ENCODE measurements at places on chromosomes 6 and 20.
A peak's percentile ranks its signal among the peaks of the same experiment; 100 is the strongest.

GRCh38 chr6:126764671-126765070 is 353.8 kb upstream of the RSPO3 start:
- DNase-seq, result no peak

DNA sequence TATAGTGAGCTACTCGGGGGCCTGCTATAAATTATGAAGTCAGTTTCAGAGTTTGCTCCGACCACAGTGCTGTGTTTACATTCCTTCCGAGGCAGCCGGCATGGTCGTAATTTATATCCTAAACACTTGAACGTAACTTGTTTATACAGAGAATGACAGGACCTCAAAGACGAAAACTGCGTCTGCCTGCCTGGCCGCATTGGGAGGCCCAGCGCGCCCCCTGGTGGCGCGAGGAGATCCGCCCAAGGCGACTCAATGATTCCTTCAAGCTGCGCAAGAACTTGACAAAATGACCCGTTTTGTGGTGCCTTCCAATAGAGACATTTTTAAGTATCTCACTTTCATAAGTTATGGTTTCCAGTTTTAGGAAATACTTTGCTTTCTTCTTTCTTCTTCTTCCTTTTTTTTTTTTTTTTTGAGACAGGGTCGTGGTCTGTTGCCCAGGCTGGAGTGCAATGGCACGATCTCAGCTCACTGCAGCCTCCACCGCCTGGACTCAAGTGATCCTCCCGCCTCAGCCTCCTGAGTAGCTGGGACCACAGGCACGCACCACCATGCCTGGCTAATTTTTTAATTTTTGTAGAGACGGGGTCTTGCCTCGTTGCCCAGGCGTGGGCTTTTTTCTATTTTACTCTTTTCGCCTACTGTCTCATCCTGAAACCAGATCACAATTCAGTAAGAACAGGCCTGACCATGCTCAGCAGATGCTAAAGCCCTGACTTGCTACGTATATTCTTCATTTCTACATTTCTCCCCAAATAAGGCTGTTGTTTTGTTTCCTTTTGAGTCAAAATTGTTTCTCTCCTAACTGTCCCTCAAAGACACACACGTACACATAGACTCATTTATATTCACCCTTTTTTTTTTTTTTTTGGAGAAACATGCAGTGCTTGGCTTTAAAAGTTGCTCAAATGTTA is 7.8 kb downstream of the FOXF2 start:
- peak; percentile 19 for DNase-seq

- no peak for DNase-seq
Observed at GRCh38 chr6:156058356-156058755, 602.7 kb upstream of the NOX3 start.

- DNase-seq, result no peak
Observed at GRCh38 chr20:56460459-56460858, 8.0 kb upstream of the RTF2 start.

DNA sequence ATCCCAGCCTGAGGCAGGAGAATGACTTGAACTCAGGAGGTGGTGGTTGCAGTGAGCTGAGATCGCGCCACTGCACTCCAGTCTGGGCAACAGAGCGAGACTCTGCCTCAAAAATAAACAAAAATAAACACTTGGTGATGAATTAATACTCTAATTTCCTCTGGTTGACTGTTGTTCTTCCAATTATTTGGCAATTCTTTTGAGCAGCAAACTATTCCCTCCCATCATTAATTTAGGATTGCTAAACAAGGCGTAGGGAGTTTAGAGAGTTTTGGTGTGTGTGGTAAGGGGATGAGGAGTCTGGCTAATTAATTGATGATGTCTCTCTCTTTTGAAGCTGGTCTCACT is 2.7 kb upstream of the ID1 start:
- no peak for DNase-seq

DNA sequence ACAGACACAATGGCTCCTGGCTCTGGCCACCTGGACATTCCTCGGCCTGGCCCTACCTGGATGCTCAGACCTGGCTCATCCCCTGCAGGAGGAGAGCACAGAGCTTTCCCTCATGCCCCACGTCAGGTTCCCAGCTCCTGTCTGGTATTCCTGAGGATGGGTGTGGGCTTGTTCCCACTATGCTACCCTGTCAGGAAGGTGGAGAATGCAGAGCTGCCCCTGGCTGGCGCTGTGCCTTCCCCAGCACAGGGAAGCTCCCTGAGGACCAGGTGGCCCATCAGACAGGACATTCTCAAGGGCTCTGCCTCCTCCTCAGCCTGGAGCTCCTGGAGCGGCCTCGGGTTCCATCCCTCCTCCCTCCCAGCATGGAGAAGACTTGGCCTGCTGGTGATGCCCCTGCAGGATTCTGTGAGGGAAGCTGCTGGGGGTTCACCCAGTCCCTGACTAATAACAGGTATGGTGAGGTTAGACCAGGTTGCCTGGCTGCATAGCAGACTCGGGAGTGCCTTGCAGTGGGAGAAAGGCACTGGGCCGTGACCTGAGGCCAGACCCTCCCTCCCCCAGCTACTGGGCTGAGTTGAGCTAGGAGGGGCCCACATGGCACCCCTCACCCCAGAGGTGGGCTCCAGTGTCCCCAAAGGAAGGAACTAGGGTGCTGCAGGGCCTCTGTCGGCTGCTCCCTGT is 156.0 kb upstream of the MLN start:
- DNase-seq, result no peak

DNA sequence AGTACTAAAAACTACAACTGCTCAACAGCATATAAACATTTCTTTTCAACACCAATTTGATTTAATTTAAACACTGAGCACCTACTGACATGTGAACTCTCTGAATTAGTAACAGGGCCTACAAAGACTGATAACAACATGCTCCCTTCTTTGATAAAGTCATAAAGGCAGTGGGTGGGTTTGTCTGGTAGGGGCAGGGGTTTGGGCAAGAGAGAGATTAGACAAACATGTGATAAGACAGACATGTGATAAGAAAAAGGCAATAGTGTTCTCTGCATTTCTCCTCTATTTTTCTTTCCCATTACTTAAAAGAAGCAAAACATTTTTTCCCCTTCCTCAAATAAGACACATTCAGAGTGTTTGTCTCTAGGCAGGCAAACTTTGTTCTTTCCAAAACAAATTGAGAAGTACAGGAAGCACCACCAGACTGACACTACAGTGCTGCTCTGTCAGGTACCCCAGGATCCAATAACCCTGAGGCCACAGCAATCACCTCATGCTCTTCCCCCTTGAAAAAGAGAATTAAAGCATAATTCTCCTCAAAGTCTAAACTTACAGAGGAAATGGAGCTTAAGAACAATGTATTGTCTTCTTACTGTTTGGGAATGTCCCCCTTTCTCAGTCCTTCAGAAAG is 11.9 kb downstream of the C6orf52 start:
- DNase-seq, result no peak

GRCh38 chr6:141326426-141326825 is 806.3 kb upstream of the GJE1 start:
- DNase-seq, result peak; percentile 94

- peak; percentile 75 for DNase-seq
Observed at GRCh38 chr6:56364827-56365339, 117.5 kb upstream of the COL21A1 start.

DNA sequence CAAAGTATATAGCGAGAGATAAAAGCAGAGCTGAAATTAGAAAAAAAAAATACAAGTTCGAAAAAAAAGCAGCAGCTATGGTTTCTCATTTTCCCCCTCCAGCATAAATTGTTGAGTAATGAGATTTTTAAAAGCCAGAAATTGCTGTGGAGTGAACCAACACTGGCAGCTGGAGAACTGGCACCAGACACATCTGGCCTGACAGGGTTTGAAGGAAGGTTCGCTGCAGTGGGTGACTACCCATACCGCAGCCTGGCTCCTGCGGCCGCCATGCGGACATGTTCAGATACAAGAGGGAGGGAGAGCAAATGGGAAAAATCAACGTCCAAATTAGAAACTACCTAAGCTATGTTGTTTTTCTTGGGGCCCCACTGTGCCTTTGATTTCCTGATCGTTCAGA is 3.3 kb downstream of the APCDD1L start:
- DNase-seq, result no peak

- DNase-seq, result peak; percentile 44
Observed at GRCh38 chr6:165834613-165835259, 171.7 kb upstream of the PDE10A start.

DNA sequence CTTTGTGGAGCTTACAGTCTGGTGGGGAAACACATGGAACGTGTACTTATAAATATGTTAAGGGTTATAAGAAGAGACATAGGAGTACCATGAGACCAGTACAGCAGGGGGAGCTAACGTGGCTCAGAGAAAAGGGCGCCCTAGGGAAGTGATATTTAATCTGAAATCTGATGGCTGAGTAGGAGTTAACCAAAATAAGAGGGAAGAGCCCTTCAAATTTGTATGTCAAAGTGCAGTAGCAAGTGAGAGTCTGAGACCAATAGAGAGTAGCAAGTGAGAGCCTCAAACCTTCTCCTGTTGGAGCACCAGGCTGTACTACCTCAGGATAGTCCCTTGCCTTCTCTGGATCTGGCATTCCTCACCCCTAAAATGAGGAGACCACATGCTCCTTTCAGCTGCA is 6.1 kb upstream of the PKIG start:
- no peak for DNase-seq

DNA sequence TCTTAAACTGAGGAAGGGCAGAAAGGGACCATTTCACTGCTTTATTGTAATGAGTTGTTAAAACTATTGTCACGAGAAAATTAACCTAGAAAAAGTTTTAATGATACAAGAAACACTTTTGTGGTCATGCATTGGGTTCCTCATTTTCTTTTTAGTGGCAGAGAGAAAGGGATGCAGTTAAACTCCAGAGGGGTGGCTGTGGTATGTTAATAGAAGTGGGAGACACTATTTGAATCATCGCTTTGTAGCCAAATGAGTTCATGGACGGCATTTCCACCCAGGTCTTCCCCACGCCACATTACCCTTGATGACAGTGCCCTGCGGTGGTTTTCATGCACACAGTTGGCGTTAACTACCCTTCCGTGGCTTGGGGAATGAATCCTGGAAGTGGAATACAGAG is 235.6 kb downstream of the PLCB1 start:
- DNase-seq, result no peak

GRCh38 chr6:108476847-108477430 is 83.8 kb upstream of the FOXO3 start:
- DNase-seq, result no peak

GRCh38 chr6:87181903-87182302 is 26.5 kb downstream of the ZNF292 start:
- no peak for DNase-seq

DNA sequence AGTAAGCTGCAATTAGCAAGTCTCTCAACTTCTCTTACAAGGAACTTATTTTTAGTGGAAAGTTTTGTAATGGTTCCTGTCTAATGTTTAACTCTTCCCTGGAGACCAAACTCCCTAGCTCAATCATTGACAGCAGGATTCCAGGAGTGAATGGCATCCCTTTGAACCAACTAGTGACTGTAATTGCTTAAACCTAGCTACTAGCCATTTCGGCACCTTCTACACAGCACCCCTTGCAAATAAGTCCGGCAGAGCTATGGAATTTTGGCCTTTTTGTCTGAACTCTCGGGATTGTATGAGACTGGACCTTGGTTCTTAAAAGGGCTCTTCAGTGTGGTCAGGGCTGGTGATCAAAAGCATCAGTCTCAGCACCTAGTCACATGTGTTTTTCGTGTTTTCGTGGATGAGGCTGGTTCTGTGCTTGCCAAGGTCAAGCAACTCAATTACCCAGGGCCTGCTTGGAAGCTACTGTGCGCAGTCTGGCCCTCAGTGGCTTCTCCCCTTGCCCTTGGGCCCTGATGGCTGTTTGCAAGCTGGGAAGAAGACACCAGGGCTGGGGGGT is 135.3 kb upstream of the NEDD9 start:
- peak; percentile 98 for DNase-seq

GRCh38 chr20:58228484-58229197 is at the start of gene ANKRD60:
TSS of gene ANKRD60 (minus strand) at chr20:58228653. CDS start at chr20:58228653, 0 bp downstream.
- no peak for DNase-seq

DNA sequence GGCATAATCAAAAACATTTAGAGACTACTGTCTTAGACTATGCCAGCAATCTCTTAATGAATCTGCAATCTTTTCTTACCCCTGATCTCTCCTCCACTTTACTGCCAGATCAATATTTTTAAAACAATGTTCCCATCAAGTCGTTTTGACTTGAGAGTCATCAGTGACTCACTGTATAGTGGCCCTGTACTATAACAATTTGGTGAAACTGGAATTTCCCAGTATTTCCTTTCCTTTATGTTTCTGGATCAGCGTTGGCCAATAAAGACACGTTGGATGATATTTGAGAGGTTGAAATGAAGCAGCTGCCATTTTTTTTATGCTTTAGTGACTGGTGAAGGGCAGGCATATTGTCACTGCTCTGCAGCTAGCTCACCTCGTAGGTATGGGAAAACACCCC is 10.1 kb upstream of the SMIM13 start:
- DNase-seq, result no peak

DNA sequence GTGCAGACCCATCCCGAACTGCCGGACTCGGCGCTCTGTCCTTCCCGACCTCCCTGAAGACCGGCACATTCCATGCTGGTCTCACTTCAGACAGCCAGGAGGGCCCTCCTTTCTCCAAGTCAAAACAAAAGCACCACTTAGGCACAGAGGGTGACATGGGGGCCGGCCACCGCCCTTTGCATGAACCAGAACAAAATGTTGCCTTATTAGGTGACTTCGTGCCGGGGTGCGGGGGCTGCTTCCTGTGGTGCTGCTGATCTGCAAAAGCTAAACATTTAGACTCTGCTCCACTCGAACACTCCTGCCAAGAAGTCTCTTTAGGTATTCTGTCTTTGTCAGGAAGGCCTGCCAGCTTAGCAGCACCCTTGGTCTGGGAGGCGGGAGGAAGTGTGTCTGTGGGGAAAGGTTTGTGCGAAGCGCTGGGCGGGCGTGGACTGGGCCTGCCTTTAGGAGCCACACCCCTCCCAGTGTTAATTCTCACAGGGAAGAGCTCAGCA is 133.8 kb downstream of the SMOC2 start:
- no peak for DNase-seq

GRCh38 chr20:43293068-43293786 is 103.5 kb upstream of the PTPRT start:
- no peak for DNase-seq

- no peak for DNase-seq
Observed at GRCh38 chr20:62044631-62045030, 21.1 kb downstream of the TAF4 start.

DNA sequence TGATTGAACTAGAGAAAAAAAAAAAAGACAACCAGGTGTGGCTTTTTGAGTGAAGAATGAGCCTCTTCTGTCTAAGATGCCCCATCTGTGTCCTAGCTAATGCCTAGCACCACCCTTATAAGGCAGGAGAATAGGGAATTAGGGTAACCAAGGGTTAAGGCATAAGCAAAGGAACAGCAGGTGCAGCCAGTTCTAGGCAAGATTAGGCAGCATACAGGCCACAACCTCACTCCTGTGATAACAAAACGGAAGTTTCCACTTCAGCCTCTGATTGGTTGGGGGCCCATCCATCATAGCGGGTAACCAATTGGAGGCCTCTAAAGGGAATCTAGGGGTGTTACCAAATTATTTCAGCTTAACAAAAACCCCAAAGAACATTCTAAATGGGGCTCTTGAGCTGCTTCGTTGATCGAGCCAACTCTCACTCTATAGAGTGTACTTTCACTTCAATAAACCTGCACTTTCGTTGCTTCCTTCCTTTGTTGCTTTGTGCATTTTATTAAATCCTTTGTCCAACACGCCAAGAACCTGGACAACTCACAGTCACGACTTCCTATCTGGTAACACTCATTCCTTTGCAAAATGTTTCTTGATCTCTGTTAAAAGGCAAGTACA is 61.9 kb upstream of the TAGAP start:
- DNase-seq, result no peak
